ENCODE measurements at places on chromosomes 11 and 22. TPM values are rescaled to one million over a fixed set of nuclear protein-coding genes. Genes with fewer than 3 reads are reported as not detected.

- no peak for DNase-seq
Measured at GRCh38 chr11:48669146-48669545, 180.6 kb downstream of the OR4A47 start.

DNA sequence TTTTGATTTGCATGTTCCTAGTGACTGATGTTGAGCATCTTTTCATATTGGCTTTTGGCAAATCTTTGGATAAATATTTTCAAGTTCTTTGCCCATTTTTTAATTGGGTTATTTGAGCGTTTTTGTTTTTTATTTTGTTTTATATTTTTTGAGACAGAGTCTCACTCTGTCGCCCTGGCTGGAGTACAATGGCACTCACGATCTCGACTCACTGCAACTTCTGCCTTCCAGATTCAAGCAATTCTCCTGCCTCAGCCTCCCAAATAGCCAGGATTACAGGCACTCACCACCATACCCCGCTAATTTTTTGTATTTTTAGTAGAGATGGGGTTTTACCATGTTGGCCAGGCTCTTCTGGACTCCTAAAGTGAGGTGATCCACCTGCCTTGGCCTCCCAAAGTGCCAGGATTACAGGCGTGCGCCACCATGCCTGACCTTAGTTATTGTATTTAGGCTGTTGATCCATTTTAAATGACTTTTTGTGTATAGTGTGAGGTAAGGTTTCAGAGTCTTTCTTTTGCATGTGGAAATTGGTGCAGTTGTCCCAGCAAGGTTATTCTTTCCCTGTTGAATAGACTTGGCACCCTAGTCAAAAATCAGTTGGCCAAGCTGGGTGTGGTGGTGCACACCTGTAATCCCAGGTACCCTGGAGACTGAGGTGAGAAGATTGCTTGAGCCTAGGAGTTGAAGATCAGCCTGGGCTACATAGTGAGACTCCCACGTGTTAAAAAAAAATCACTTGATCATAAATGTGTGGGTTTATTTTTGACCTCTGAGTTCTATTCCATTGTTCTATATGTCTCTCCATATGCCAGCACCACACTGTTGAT lies 23.7 kb upstream of the AIFM3 start:
- DNase-seq = no peak

- DNase-seq = no peak
Measured at GRCh38 chr11:89736566-89736965, 26.5 kb downstream of the TRIM77 start.

DNA sequence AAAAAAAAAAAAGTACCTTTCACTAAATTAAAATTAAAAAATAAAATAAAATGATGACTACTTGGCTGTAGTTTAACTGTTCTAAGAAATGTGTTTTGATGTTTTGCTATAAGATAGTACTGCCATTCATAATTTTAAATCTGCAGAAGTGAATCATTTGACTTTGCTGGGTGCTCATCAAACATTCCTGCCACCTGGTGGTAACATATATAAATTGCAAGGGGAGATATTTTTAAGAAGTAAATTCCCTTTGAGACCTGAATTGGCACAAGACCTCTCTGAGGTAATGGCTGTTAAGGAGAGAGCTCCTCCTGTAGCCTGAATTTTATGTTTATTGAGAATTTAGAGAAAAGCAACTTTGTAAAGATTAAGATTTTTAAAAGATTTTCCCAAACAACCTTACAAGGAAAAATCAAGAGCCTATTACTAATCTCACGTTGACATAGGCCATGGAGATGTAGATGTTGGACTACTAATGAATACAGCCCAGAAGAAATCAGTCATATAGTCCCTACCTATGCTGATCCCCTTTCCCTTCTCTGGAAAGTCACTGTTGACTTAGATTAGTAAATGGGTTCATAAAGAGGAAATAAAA lies 11.9 kb upstream of the NARS2 start:
- DNase-seq = no peak

- DNase-seq = no peak
Measured at GRCh38 chr22:39384750-39385480, 14.7 kb upstream of the TAB1 start.

DNA sequence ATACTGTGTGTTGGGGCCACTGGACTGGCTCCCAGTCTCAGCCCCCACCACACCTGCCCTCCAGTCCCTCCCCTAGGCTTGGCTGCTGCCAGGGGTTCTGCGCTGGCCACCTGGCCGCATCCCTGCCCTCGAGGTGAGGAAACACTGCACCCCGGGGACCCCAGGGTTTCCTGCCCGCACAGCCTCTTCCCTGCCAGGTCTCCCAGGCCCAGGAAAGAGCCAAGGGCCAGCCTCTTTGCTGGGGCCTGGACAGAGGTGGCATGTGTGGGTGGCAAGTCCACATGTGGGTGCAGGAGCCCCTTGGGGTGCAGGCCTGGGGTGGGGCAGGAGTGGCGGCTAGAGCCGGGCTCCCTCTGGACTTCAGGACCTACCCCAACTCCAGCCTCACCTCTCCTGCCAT lies 2.5 kb downstream of the EPS8L2 start:
- no peak for DNase-seq

GRCh38 chr11:61842528-61842820 lies 14.4 kb downstream of the FADS2 start:
- no peak for DNase-seq

DNA sequence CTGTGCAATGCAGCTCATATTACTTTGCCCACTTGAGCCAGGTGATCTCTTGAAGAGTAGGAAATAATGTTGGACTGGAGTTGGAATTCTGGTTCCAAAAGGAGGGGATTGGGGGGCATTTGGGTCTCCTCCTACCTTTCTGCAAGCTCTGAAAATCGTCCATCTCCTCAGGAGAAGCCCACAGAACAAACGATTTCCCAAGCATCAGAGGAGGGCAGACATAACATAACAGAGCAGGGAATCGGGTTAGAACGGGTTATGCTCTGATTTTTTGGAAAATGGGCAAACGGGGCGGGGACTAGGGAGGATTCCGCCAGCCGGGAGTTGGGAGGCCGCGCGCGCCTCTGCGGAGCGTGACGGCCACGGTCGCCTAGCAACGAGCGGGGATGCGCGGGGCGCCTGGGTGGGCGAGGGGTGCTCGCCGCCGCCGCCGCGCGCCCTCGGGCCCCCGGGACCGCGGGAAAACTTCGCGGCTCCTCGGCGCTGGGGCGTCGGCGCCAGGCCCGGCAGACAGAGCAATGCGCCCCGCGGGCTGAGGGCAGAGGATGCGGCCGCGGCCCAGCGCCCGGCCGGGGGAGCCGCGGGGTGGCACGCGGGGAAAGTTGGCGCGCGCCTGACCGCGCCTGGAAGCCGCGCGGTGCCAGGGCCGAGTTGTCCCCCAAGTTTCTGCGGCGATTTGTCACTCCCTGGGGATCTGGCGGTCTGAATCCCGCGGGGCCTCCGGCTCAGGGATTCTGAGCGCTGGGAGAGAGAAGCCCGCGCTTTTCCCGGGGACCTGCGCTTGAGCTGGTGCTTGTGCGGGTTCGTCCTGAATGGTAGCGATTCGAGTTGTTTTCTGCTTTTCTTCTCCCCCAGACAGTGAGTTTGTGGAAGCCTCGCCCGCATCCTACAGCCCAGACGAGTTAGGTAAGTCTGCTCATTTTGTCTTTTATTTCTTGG lies 27.8 kb upstream of the AMOTL1 start:
- DNase-seq = no peak

- DNase-seq = no peak
Measured at GRCh38 chr22:24894998-24895397, 51.5 kb downstream of the LHFPL7 start.

Gene SMTNL1
- not detected for total RNA-seq

Gene NAALADL1
- total RNA-seq = 33.9 TPM

Gene OR52W1
- total RNA-seq = not detected
